ENCODE measurements at places on chromosomes 2 and 18.
A peak's percentile ranks its signal among the peaks of the same experiment; 100 is the strongest.

DNA sequence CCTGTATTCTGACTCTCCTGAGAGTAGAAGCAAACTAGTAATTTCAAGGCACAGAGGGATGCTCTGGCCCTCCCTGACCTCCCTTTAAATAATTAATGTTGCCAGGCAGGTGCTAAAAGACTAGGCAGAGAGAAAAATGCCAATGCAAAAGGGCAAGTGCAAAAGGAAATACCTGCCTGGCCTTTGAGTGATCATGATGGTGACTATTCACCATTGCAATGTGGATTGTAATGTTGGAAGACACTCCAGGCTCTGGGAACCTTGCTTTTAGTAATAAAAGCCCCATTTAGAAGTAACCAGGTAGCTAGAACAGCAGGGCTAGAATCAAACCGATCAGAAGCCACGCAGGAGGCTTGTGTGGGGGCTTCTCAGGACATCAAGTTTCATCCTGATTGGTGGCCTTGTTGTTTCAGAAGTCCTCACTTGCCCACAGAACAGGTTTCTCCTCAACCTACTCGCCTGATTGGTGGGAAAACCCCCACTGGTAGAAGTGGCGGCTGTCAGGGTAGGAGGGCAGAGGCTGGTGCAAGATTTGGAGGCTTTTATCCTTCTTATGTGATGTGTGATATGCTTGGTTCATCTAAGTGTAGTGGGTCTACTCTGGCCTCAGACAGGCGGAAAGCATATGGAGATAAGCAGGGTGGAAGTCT, 16.0 kb upstream of the CHRNA1 start:
- no peak for DNase-seq

DNA sequence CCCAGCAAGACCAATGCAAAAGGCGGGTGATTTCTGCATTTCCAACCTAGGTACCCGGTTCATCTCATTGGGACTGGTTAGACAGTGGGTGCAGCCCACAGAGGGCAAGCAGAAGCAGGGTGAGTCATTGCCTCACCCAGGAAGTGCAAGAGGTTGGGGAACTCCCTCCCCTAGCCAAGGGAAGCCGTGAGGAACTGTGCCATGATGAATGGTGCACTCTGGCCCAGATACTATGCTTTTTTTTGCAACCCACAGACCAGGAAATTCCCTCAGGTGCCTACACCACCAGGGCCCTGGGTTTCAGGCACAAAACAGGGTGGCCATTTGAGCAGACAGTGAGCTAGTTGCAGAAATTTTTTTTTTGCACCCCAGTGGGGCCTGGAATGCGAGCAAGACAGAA, 662.6 kb upstream of the ACVR2A start:
- DNase-seq: peak; percentile 63

DNA sequence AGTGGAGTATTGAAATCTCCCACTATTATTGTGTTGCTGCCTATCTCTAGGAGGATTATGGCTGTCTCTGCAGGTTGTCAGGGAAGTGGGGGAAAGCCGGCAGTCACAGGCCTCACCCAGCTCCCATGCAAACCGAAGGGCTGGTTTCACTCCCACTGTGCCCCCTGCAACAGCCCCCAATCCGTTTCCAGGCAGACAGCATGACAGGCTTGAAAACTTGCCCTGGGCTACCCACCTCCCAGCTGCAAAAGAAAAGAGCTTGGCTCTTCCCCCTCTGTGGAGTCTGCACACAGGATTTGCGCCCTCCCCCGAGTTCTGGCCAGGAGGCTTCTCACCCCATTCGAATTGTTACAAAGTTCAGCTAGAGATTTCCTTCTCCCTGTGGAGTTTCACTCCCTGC, 87.4 kb upstream of the MSTN start:
- no peak for DNase-seq

DNA sequence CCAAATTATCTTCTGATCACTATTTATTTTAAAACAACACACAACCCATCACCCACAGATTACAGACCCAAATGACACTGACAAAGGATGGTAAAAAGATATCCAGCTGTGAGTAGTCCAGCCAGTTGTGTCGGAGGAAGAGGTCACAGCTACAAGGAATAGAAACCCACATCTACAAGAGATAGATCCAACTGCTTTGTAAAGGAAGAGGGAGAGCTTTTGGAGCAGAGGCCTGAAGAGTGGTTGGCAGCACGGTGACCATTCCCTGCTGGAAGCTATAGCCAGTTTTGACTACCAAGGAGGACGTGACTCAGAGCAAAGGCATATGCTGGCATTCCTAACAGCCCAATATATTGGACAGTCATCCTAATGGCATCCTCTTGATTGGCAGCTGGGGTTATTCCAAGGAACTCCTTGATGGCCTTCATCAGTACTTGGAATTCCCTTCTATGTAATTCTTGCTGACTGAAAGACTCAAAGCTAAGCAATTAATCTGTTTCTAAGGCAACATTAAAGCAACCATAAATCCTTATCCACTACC, 17.1 kb downstream of the SLC8A1 start:
- no peak for DNase-seq

GRCh38 chr2:109324861-109325260, 195.9 kb downstream of the SH3RF3 start:
- DNase-seq: no peak

- no peak for DNase-seq
These were observed 683 bp downstream of the MBOAT2 start for GRCh38 chr2:9002637-9003365.

GRCh38 chr18:52077251-52077983, 262.6 kb upstream of the DCC start:
- DNase-seq: no peak

- DNase-seq: no peak
These were observed 67.5 kb downstream of the PDK1 start for GRCh38 chr2:172623249-172623965.

GRCh38 chr2:233217892-233218377, 33.5 kb upstream of the ATG16L1 start:
- no peak for DNase-seq

GRCh38 chr2:25169073-25169470, 692 bp upstream of the POMC start:
- no peak for DNase-seq

- DNase-seq: no peak
These were observed 154.7 kb upstream of the WDSUB1 start for GRCh38 chr2:159441182-159441581.

DNA sequence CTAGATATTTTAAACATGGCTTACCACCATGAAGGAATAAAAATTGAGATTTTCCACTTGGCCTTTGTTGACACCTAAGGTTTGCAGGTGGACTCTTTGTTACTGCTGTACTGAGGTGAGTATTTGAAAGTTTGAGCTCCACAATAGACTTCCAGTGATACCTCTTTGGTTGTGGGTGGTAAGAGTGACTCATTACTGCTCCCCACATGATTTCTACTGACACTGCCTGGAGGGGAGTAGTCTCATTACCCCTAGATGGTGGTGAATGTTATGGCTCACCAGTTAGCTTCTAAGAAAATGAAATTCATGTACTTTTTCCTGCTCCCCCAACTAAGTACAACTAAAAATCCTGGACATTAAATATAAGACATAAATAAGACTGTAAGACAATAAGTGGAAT, 1183.1 kb upstream of the TMEFF2 start:
- DNase-seq: no peak

GRCh38 chr18:79906706-79907105, 44.7 kb downstream of the SLC66A2 start:
- DNase-seq: no peak

- no peak for DNase-seq
These were observed 58.8 kb downstream of the TBR1 start for GRCh38 chr2:161474920-161475319.

- DNase-seq: no peak
These were observed at the start of gene CYP26B1 for GRCh38 chr2:72147303-72147971. Gene CYP26B1, minus strand, starts transcription at chr2:72147862. Its CDS starts 28 bp downstream, at chr2:72147834.

DNA sequence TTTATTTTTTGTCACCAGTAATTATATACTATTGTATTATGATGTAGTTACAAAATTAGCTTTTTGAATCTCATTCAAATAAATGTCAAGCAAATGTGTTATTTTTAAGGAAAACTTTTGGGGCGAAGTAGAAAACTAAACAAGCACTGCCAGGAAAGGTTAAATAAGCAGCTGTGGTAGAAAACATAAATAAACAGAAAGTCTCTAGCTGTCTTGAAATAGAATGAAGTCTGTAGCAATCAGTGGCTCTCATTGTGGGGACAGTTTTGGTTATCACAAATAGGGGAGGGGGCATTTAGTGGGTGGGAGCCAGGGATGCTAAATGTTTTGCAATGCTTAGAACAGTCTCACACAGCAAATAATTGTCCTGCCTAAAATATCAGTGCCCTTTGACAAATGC, 3.4 kb downstream of the INSIG2 start:
- DNase-seq: no peak

DNA sequence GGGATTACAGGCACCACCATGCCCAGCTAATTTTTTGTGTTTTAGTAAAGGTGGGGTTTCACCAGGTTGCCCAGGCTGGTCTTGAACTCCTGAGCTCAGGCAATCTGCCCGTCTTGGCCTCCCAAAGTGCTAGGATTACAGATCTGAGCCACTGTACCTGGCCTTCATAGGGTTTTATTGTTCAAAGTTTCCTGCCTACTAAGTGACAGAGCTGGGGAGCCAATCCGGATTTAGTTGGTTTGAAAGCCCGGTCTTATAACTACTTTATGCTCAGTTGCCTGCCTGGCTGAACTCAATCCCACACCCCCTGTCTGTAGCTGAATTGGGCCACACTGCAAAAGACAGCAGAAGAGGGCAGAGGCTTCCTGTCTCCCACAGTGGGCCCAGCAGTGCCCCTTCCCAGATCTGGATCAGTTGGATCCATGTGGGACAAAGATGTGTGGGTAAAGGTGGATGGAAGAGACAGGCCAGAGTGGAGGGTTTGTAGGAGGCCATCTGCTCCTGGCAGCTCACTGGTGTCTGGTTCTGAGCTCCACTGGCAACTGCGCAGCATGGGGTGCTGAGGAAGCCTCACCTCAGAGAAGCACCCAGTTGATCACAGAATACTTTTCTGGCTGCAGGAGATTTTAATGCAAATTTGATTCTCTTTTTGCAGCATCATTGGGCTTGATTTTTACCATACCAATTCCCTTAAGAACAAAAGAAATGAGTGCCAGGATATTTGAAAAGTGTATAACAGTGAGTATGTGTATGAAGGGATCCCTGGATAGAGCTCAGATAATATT, 144.9 kb downstream of the DDX1 start:
- DNase-seq: no peak

- DNase-seq: no peak
These were observed 757.6 kb downstream of the NR4A2 start for GRCh38 chr2:155574941-155575340.

DNA sequence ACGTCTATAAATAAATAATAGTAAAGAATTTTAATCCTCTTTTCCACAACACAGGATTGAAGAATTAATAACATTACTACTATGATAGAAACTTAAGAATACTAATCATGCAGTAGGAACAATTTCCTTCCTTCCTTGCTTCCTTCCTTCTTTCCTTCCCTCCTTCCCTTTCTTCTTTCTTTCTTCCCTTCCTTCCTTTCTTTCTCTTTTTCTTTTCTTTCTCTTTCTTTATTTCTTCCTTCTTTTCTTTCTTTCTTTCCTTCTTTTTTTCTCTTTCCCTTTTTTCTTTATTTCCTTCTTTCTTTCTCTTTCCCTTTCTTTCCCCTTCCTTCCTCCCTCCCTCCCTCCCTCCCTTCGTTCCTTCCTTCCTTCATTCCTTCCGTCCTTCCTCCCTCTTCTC, 77.6 kb downstream of the SCN3A start:
- no peak for DNase-seq

GRCh38 chr2:96897491-96898134, 27.7 kb upstream of the SEMA4C start:
- no peak for DNase-seq

Data from CD4-positive, alpha-beta T cell treated with Interleukin-6 at 100 ng/mL for 8 hours (primary cell).